ENCODE measurements at places on chromosomes 12 and 14. TPM values are rescaled to one million over a fixed set of nuclear protein-coding genes. Genes with fewer than 3 reads are reported as not detected.

Gene KRT77
- total RNA-seq: not detected

DNA sequence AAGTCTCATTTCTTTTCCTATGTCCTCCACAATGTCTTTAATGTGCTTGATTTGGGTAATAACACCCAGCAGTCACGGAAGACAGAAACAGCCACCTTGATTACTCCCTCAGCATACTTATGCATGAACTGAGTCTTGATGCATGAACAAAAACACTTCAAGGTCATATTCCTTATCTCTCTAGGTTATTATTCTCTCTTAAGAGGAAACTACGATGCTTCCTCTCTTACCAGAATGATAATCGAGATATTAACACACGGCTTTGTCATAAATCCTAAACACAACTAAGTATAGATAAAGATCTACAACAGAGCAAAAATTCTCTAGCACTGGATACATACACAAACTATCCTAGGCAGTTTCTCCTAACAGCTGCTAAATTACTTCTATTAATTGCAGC is 583.5 kb upstream of the ATP2B1 start:
- H3K4me3 ChIP-seq: no peak overlapping the region
- no peak for DNase-seq
- H3K27me3 ChIP-seq: peaks cover 13% of the 10 kb centered on the region

GRCh38 chr14:42214981-42215491 is 608.4 kb downstream of the LRFN5 start:
- no peak overlapping the region for H3K4me3 ChIP-seq
- no peaks in the 10 kb centered on the region for H3K36me3 ChIP-seq
- no peaks in the 10 kb centered on the region for H3K4me1 ChIP-seq
- H3K27ac ChIP-seq: no peak overlapping the region

- H3K4me3 ChIP-seq: no peak overlapping the region
- peaks cover 21% of the 10 kb centered on the region for H3K4me1 ChIP-seq
- H3K27me3 ChIP-seq: no peaks in the 10 kb centered on the region
- H3K27ac ChIP-seq: no peak overlapping the region
Measured at GRCh38 chr14:58356268-58356667, 39.5 kb upstream of the TOMM20L start.
